ENCODE measurements at places on chromosomes 16 and 17. TPM values are rescaled to one million over a fixed set of nuclear protein-coding genes. Genes with fewer than 3 reads are reported as not detected.

The RUNDC3A gene
- 0.81 TPM for total RNA-seq

The LYRM1 gene
- 18.7 TPM for total RNA-seq

The EMP2 gene
- total RNA-seq: 110 TPM

The SSTR5 gene
- total RNA-seq: 3.8 TPM

- no peak for DNase-seq
Observed at GRCh38 chr17:79465681-79466025, 145.2 kb downstream of the RBFOX3 start.

- DNase-seq: no peak
Observed at GRCh38 chr17:39727556-39727955, 2.8 kb downstream of the MIEN1 start.

Measured in thoracic aorta (tissue), 2 donors.